K562 (cell line): ENCODE measurements at places on chromosomes 5 and 9.

DNA sequence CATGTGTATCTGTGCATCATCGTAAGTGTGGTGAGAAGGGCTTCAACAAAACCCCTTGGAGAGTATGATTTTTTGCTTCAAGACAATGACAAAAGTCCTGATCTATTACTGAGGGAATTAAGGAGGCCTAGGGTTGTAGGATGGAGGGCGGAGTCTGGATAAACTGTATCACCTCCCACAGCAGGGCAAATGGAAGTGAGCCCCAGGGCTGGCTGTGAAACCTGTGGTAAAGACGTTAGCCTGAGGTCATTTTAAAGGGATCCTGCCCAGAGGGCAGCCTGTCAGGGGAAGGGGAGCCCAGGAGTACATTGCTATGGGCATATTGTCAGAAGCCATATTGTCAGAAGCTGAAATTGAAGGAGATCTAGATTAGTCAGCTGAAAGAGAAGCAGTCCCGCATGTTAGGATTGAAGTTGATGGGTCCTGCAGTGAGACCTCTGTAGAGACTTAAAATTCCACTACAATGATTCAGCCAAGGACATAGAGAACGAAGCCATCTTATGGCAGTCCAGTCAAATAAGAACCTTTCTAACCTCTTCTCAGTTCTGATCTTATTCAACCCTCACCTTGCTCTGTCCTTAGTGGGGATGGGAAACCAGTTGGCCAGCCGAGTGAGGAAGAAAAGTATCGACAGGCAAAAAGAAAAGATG lies 26.9 kb downstream of the ADGRV1 start:
- DNase-seq: no peak

DNA sequence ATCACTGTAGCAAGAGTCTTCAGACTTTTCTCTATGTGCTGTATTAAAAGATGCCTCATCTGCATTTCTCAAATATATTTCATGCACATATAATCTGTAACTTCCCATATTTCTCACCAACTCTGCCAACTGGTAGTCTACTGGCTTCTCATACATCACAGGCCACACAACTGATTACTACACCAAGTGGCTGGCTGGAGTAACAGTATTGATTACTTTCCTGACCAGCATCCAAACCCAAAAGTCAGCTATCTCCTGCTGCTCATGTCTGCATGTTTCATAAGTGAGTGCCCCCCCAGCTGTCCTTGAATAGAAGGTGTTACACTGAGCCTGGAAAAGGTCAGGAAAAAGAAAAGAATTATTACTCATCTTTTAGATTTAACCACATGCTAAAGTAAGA lies 17.4 kb downstream of the ERCC8 start:
- DNase-seq: no peak

DNA sequence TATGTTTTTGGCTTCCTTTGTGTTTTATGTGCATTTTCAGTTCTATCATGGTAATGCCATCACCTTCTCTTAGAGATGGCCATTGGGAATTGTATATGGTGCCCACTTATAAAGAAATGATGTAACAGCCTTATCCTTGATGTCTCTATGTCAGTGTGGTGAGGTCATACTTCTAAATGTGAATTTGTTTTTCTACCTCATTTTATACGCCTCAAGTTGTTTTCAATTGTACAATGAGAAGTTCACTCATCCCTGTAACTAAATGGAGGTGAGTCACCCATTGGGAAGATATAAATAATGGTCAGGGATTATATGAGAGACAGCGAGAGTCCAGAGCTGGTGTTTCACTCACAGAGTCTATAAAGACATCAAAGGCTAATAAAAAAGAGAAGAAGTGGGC lies 402.4 kb downstream of the AGTPBP1 start:
- DNase-seq: no peak

- no peak for DNase-seq
Measured at GRCh38 chr5:15528476-15528875, 28.5 kb downstream of the FBXL7 start.

DNA sequence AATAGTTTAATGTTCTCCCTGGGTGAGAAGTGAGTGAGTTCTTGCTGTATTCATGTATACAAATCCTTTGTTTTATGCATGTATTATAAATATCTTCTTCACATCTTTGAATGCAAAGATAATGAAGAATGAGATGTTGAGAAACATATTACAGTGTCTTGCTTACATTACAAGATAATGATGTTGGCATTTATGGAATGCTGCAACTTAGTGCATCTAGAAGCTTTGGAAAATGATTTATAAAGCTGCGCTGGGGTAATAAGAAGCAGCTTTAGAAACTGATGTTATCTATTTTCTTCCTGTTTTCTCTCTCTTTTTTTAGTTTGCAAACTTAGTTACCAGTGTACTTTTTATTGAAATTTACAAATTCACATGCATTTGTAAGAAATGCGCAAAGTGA lies 673.4 kb downstream of the KCTD16 start:
- no peak for DNase-seq
